ENCODE measurements at places on chromosomes 6 and 20.

- DNase-seq, result no peak
Observed at GRCh38 chr6:163192591-163192990, 221.9 kb upstream of the QKI start.

GRCh38 chr6:28775405-28776129 lies 148.2 kb downstream of the TRIM27 start:
- DNase-seq, result no peak

GRCh38 chr6:51934098-51934497 lies 153.3 kb downstream of the PKHD1 start:
- DNase-seq, result no peak

GRCh38 chr20:14672066-14672465 lies 334.7 kb upstream of the FLRT3 start:
- DNase-seq, result no peak

DNA sequence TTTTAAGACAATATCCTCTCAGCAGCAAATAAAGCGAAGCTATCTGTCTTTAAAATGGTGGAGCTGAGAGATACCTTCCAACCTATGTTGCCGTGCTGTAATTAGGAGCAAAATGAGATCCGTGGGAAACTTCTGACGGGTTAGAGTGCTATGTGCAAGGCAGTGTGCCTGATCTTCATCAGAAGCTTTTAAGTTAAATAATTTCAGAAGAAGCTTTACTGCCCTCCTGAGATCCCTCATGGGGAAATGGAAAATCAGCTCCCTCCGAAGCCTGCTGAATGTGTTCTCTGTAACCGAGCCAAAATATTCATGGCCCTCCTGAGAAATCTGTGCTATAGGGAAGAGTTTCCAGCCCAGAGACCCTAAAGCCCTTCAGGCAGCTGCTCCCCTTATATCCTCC lies 43.7 kb upstream of the TBC1D7 start:
- DNase-seq, result no peak
